ENCODE measurements at places on chromosomes 4 and X.

DNA sequence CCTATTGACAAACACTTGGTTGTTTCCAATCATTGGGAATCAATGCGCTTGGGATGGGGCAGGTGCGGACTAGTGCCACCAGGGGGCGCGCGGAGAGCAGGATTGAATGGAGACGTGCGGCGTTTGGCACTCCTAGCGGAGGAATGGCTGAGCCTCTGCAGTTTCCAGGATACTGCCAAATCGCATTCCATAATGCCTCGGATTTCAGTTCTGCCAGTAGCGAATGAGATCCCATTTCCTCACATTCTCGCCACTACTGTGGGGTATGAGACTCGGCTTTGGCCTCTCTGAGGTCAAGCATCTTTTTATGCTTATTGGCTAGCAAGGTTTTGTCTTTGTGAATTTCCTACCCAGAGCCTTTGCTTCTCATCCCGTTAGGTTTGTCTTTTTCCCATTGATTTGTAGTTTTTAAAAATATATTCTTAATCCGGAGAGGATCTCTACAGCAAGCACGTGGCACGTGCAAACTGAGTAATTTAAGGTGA, 28.7 kb downstream of the CLDN34 start:
- peak; percentile 80 for DNase-seq

- no peak for DNase-seq
These were observed 297.5 kb downstream of the DCTD start for GRCh38 chr4:182619660-182620059.

DNA sequence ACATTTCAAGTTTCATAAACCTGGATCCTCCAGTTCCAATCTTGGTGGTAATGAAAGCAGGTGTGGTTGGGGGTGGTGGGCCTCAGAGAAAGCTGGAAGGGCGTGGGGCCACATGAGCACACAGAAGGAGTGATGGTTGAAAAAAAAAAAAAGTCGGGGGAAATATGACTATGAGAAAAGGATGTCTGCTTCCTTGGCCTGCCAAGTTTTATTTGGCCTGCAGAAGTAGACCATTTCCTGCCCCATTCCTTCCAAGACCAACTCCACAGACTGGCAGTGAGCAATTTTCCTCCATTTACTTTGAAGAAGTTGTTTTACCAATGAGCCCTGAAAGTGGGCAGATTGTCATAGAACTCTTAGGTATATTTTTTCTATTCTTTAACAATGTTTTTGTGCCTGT, 43.3 kb downstream of the LNX1 start:
- no peak for DNase-seq

DNA sequence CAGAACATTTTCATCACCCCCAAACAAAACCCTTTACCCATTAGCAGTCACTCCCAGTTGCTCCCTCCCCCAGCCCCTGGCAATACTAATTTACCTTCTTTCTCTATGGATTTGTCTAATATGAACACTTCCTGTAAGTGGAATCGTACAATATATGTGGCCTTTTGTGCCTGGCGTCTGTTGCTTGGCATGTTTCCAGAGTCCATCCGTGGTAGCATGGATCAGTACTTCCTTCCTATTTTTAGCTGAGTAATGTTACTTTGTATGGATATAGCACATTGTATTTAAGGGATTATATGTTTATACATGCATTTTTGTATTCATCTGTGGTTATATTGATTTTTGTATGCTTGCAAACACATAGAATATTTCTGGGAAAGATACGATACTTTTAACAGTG, 48.2 kb downstream of the PPEF1 start:
- no peak for DNase-seq

DNA sequence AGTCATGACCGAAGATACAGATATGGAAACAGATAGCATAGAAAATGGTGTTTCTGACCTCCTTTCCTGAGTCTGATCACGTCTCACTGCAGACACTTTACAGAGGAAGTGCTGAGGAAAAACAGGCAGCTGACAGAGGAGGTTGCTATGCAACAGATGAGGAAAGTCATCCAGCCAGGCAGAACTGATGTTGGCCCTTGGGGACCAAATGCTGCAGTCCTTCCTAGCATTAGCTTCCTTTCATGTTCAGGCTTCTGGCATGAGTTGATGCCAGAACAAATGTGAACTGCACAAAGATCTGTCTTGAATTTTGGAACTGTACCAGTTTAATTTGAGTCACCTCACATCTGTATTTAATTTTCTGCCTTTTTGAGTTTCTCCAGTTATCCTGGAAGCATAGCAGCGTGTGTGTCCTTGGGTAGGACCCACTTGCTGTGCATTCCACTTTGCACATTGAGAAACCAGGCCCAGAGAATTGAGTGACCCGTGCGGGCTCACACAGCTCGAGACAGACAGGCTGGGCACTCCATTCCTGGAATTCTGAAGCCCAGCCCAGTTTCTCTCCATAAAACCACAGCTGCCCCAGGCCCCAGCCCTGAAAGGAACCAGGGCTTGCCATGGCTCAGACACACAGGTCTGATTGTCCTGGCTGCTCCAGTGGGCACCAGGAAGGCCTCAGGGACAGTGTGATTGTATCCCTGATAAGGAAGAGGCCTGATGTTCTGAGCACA, 1.4 kb upstream of the MAGED1 start:
- DNase-seq, result no peak

GRCh38 chr4:168587411-168588125, 90.7 kb downstream of the PALLD start:
- DNase-seq, result peak; percentile 65

DNA sequence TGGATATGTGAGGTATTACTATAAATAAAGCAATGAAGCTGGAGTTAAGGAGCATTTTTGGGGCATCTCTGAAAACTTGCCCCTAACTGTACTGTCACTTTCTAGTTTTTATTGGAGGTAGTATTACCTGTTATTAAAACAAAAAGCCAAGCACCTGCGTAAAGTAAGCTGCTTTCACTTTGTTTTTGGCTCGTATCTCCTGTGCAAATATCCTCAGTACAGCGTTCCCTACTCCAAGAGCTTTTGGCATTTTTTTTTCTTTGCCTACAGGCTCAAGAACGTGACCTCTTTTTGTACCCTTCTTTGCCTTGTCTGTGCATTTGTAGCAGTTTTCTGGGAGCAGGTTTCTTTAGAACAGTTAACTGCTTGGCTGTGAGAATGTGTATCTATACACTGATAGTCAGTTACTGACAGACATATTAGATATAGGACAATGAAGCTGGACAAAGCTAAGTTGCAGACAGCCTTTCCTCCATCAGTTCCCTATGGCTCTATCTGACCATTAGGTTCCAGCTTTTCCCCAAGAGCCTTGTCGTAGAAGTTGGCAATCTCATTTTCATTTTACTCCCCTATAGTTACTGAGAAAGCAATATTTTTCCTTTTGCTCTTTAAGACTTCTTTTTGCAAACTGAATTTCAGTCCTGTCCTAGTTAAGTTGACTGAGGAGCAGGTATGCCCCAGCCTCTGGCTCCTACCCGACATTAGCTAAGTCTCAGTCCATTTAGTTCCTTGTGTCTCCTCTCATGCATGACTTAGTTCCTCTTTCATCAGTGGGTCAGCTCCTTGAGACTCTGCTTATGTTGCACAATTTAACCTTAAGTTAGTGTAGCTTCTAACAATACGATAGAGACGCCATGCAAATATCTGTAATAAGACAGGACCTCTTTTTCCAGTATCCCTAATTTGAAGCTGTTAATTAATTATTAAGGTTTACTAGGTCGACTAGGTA, 71.5 kb upstream of the HPRT1 start:
- DNase-seq, result peak; percentile 32

GRCh38 chrX:42869659-42870476, 91.9 kb upstream of the PPP1R2C start:
- no peak for DNase-seq

- no peak for DNase-seq
These were observed 18.4 kb upstream of the RNF4 start for GRCh38 chr4:2450394-2451035.

- no peak for DNase-seq
These were observed 26.3 kb downstream of the FGFBP1 start for GRCh38 chr4:15912236-15912635.

DNA sequence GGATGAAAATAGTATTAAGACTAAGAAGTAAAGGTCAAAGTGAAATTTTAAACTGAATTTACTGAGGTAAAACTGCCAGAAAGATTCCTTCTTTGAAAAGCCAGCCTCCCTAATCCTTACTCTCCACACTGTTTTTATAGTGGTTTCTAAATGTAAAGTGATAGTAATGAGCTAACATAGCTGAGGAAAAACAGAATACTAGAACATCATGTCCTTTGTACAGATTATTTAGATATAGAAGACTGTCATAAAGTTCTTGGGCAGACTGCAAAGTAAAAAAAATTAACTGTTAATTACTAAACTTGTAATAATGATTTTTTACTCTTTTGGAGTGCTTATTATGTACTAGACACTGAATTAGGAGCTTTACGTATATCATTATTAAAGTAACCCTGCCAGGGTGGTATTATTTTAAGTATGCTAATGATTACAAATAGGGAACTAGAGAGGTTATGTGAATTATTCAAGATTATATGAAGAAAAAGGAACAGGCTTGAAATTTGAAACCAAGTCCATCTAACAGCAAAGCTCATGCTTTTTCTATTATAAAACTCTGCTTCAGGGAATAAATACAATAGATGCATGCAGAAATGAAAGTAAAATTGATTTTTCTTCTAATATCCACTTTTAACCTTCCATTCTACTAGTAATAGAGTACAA, 150.5 kb downstream of the TBCK start:
- no peak for DNase-seq

GRCh38 chrX:109398833-109399232, 83.1 kb downstream of the GUCY2F start:
- DNase-seq, result no peak

DNA sequence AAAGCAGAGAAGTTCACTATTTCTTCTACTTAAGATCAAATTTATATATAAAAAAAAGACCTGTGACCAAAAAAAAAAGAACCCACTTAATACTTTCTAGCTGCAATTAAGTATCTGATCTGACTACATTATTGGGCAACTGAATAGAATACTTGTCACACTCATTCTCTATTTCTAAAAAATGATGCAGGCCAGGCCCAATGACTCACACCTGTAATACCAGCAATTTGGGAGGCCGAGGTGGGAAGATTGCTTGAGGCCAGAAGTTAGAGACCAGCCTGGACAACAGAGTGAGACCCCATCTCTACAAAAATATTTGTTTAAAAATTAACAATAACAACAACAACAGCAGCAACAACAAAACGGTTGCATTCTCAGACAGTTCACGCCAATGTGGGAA, 108.8 kb upstream of the BMP2K start:
- DNase-seq, result no peak

- DNase-seq, result peak; percentile 70
These were observed 64.5 kb downstream of the GPC4 start for GRCh38 chrX:133350751-133351150.

GRCh38 chr4:120939693-120940092, 17.2 kb upstream of the PRDM5 start:
- DNase-seq, result no peak

- no peak for DNase-seq
These were observed 8.6 kb downstream of the FAM200B start for GRCh38 chr4:15690020-15690809.

DNA sequence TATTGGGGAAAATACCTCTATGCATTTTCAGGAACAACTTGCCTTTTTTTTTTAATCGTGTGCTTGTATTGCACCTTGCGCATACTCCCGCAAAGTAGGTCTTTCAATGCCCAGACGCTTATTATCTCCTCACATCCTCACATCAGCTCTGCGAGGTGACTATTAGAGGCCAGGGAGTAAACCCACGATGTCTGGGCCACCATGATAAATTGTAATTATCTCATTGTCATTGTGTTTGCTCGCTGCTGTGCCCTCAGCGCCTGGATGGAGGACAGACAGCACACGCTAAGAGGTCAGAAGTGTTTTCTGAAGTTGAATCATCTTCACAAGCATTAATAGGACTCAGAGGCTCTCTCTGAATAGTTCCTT, 1.0 kb upstream of the RELL1 start:
- DNase-seq, result no peak

GRCh38 chr4:57102050-57102624, 8.0 kb downstream of the IGFBP7 start:
- DNase-seq, result peak; percentile 20

- no peak for DNase-seq
These were observed 221.9 kb downstream of the PDGFC start for GRCh38 chr4:156749426-156750403.

DNA sequence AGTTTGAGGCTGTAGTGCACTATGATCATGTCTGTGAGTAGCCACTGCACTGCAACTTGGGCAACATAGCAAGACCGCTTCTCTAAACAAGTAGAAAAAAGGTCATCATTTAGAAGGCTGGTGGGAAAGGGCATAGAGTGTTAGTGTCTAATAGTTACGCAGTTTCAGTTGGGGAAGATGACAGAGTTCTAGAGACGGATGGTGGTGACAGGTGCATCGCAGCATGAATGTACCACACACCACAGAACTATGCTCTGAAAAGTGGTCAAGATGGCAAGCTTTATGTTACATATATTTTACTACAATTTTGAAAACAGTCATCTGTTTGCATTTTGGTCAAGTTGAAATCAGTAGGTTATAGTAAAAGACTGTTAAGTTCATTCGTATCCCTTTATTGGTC, 23.7 kb upstream of the CLDN34 start:
- no peak for DNase-seq

GRCh38 chr4:165201806-165202205, 5.6 kb upstream of the KLHL2 start:
- DNase-seq, result no peak

DNA sequence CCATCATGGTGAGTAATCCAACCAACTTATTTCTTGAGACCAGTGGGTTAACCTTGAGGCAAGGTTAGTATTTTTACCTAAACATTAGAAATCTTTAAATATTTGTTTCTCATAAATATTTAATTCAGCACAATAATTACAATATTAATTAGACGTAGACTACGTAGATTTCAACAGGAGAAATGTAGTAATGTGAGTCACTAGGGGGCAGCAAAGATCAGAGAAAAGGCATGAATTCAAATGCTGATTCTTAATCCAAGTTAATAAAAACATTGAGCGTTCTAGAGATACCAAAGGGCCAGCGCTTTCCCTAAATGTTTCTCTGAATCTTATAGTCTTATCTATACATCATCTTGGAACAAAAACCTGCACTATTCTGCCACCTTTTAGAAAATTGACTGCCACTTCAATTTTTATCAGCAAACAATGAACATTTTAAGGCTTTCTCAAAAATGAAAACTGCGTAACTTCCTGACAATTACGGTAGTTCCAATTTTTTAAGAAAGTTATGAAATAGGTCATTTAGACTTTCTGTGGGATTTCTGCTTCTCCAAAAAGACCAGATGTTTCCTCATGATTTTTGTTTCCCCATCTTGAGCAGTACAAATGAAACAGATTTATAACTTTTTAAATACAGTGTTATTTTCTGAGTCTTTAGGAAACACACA, 180.7 kb downstream of the GASK1B start:
- DNase-seq, result no peak

Measured in thyroid gland (tissue), 4 donors.